Stimulated activated CD4-positive, alpha-beta T cell treated with anti-CD3 and anti-CD28 coated beads, Interleukin-4, amount 100 ng/mL, for 48 hours (primary cell): ENCODE measurements at places on chromosomes 5 and 9.
A peak's percentile ranks its signal among the peaks of the same experiment; 100 is the strongest.

GRCh38 chr5:95782181-95782580 is 40.3 kb downstream of the GLRX start:
- no peak for DNase-seq

- peak; percentile 40 for DNase-seq
These were observed 813 bp downstream of the GNAQ start for GRCh38 chr9:78030553-78031443.

DNA sequence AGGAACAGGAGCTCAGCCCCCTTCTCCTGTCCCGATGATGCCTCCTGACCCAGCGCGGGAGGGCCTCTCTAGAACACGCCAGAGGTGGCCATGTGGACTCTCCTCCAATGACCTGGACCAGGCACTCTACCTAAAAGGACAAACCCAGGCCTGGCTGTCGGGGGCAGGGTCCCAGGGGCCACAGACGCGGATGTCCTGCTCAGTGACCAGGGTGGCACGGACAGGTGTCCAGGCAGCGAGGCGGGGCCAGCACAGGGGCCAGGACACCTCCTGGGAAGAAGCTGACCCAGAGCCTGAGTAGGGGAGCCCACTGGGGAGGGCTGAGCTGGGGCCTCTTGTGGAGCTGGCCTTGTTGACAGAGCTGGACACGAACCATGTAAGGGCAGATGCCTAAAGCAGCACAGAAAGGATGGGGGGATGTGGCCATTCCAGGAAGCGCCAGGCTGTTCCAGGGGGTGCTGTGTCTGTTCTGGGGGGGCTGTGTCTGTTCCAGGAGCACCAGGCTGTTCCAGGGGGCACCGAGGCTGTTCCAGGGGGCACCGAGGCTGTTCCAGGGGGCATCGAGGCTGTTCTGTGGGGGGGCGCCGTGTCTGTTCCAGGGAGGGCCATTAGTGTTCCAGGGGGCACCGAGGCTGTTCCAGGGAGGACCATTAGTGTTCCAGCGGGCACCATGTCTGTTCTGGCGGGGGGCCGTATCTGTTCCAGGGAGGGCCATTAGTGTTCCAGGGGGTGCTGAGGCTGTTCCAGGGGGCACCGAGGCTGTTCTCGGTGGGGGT is 30.5 kb downstream of the EXD3 start:
- DNase-seq: no peak

DNA sequence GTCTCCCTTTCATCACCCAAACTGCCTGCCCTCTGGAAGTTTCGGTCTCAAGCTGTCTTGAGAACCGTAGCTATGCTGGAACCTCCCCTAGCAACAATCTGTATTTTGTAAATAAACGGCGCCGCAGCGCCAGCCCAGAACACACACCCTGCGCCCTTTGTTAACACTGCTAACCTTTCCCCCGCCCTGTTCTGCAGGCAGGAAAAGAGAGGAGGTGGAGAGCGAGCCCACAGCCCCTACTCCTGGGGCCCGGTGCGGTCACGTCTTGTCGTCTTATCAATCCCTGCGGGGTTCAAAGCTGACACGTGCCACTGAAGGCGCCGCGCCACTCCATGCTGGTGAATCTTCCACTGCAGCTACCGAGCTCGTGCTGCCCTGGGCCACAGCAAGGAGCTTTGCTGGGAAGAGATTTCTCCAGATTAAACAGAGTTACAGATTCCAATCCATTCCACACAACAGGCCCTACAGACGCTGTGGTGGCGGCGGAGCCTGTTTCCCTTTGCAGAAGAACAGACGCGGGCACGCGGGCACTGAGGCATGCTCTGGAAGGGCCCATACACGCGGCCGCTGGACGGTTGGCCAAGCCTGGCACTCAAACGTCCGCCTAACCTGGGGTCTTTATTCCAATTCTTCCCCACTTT is 25.3 kb downstream of the ZDHHC11B start:
- peak; percentile 61 for DNase-seq

DNA sequence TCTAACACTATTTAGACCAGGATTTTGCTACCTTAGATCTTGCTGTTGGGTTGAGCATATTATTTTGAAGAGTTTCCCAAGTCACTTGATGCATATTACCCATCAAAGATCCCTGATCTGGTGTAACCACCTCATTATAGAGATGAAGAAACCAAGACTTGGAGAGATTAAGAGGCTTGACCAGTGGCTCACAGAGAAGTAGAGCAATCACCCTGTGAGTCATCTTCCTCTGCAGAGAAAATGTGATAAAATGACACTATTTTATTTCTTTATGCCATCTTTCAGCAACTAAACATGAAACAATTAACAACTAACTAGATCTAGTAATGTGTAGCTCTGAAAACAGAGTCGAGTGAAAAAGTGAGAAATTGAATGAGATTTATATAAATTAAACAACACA is 76.1 kb downstream of the KIF4B start:
- DNase-seq: no peak

DNA sequence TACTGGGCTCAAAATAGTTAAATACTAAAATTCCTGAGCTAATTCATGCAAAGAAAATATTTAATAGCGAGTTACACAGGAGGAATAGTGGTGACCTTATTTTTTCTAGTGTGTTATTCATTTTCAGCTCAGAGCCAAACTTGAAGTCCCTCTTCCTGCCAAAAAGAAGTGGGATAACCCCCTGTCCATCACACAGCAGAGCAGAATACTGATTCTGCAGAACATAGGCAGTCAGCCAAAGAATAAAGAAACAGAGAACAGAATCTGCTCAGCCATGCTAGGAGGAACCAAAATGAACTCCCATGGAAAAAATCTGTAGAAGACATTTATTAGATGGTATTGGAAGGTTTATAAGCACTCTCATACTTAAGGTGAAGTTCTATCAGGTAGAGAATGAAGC is 49.4 kb upstream of the GRIN3A start:
- no peak for DNase-seq

DNA sequence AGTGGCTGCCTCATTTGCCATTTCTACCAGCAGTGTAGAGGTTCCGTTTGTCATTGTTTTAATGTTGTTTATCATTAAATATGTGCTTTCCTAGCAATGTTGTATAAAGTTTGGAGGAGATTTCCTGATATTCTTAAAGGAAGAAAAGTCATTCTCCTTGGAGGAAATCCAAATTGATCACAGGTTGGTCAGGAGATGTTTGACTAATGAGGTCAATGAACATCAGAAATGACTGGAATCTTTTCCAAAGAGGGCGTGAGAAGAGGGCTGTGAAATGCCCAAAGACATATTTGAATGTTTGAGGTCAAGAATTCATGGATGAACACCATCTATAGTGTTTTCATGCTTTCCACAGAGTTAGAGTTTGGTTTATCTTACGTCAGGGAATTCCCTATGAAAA is 471.3 kb downstream of the MAT2B start:
- no peak for DNase-seq

DNA sequence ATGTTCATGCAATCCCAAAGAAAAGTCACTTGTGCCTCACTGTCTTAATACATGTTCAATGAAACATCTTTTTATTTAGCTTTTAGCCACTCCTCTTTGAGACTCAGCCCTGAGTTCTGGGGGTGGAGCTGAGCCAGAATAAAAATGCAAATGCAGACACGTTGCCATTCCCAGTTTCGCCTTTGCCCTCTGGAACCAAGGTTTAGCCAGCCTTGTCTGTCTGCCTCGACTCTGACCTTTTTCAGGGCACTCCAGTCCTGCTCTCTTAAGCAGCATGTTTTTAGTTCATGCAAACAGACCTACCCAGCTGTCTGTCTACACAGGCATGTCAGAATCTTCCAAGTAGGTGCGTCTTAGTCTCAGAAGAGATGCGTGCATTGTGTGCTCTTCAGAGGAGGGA is 82.2 kb upstream of the RANBP3L start:
- no peak for DNase-seq
